ENCODE measurements at places on chromosomes 13 and 19.
A peak's percentile ranks its signal among the peaks of the same experiment; 100 is the strongest.

DNA sequence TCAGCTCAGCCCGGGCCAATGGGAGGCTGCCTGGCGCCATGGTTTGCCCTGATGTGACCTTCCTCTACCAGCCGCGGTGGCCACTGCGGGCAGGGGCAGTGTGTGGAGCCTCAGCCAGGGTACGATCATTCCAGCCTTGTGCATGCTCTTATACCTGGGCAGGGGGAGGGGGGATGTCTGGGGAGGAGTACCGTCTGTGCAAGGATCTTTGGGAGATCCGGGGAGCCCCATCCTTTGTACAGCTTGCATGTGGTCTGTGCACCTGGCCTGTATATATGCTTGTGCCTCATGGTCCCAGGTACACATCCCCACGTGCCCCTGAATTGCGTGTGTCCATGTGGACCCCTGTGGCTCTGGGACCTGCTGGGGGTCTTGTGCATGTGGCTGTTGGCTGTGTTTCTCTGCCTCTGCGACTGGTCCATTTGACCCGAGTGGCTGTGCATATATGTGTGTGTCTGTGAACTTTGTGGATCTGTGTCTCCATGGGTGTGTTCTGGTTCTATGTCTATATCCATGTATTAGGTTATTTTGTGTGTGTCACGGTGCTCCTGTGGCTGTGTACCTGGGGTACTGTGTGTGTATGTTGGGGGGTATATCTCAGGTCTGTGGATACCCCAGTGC lies 12.8 kb upstream of the NANOS3 start:
- DNase-seq: no peak

- no peak for DNase-seq
Measured at GRCh38 chr19:4916292-4917082, 7.2 kb downstream of the UHRF1 start.

DNA sequence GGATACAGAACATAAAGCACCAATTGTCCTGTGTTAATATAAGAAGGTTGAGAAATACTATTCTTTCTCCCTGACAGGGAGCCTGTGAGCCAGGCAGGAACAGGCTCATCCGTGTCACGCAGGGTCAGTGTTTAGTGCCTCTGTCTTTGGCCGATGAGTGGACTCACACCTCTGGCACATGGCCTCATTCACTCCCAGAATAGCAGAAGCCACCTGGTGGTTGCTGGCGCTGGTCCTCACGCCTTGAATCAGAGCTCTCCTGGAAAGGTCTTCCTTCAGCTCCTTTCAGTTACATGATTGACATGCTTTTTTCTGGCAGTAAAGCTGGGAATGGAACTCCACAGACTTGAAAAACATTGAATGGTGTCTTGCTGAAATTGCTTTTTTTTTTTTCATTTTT lies 28.1 kb upstream of the SIAH3 start:
- peak; percentile 72 for DNase-seq

GRCh38 chr19:31177246-31177645 lies 172.0 kb downstream of the TSHZ3 start:
- DNase-seq: no peak

DNA sequence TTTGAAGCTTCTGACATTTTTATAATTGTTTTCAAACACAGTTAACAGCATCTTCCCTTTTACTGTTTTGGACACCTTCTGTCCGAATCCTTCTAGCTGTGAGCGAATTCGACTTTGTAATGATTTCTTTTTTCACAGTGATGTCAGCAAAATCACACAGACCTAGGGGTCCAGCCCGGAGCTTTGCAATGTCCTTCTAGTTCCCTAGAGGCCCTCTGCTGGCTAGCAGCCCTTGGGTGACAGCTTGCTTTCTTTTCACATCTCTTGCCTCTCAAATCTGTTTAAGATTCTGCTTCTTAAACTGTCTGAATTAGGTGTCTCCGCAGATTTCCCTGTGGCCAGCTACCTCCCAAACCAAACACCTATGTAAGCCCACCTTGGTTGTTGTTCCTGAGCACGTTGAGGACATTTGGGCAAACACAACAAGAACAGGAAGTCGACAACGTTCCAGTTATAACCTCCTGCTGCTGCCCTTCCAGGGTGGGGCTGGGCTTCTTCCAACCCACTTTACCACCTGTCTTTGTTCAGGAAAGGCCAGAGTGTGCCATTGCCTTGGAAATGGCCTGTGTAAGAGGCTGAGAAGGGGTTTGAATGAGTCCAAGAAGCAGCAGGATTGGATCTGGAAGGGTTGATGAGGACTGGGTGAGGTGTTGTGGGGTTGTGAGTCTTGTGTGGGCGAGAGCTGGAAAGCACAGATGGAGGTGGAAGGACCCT lies 123.1 kb downstream of the ATP8A2 start:
- DNase-seq: no peak

DNA sequence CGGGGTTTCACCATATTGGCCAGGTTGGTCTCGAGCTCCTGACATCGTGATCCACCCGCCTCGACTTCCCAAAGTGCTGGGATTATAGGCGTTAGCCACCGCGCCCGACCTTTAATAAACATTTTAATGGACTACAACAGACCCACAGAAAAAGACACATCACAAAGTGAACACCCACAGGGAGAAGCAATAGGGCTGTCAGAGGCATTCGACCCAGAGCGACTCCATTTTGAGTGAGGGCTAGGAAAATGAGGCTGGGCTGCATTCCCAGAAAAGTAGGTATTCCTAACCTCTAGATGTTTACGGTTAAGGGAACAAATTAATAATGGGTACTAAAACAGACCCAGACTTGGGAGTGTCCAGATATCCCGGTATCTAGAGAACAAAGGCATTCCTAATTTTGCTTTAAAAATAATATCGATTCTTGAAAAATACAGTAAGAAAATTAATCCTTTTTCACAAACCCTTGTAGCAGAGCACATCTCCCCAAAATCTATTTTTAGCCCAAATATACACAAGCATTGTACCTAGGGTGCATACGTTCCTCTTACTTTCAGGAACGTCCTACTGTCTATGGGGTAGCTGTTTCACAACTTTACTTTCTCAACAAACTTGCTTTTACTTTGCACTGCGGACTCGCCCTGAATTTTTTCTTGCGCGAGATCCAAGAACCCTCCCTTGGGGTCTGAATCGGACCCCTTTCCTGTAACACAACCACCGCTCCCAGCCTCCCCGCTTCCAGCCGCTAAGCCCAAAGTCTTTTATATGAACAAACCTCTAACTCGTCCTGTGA lies 811 bp upstream of the ZNF8 start:
- DNase-seq: no peak

DNA sequence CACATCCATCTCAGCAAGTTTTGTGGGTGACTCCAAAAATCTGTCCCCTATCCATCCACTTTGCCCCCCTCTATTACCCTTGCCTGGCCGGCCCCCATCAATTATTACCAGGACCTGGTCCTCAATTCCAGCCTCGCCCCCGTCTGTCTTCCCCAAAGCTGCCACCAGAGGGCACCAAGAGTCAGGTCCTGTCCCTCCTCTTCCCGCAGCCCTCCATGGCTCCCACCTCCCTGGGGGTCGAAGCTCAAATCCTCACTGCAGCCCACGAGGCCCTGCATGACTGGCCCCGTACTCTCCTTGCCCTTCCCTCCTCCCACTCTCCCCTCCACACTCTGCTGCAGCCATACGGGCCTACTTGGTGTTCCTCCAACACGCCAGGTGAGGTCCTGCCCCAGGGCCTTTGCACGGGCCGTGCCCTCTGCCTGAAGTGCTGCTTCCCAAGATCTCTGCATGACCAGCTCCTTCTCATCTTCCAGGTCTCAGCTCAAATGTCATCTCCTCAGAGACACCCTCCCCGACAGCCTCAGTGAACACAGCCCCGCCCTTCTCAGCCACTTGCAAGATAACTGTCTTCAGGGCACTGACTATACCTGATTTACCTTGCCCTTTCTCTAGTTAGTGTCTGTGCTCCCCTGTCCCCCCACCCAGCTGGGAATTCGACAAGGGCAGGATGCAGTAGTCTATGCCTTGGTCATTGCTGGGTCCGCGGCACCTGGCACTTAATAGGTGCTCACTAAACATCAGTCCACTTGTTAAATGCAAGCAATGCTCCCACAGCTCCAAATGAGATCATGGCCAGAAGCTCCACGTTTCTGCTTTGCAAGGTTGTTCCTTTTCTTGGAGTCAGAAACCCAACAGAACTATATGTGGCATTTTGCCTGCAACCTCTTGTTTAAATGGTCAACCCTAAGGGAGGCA lies 16.8 kb upstream of the SEMA6B start:
- DNase-seq: peak; percentile 54

DNA sequence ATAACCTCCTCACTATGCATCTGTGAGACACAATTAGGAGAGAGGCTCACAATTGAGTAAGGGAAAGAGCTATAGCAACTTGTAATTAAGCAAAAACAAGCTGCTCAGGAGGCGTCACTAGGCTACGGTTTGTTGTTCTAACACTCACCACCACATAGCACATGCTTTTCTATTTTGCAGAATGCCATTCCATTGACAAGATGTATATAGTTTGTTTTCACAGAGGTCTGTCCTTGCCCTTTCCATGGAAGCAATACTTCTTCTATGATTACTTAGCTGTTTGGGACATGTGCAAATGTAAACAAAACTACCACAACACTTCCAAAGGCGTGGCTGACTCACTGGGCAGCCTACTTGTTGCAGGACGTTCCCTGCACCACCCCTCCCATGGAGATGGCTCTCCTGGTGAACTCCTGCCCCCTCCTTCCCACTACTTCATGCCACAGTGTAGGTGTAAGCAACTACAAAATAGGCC lies 33.9 kb upstream of the FAM216B start:
- DNase-seq: peak; percentile 95

DNA sequence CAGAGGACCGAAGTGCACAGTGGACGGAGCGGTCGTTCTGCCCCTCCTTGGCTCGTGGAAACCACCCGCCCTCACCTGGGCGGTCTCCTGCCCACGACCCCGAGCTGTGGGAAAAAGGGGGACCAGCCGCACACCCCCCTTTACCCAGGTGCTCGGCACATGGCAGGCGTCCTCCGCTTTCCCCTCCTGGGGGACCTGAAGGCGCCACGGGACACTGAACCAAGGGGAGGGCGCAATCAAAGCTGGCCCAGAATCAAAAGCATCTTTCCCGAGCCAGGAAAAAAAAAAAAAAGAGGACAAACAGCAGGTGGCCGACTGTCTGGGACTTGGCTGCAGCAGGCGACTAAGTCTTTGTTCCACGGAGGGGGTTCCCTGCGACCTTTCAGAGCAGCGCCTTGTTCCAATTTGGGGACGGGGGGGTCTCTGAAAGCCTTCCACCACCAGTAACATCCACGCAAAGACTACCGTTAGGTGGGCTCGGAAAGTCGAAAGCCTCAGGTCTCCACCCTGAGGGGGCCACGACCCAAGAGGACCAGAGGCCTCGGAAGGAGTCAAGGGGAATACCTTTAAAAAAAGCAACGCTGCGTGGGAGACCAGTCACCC lies 1.1 kb downstream of the MBD3 start:
- no peak for DNase-seq

GRCh38 chr13:99926014-99926731 lies 45.4 kb downstream of the ZIC5 start:
- no peak for DNase-seq

GRCh38 chr13:20405691-20406090 lies 120.0 kb downstream of the CRYL1 start:
- no peak for DNase-seq

- no peak for DNase-seq
Measured at GRCh38 chr13:114125589-114125988, 6.8 kb downstream of the RASA3 start.

DNA sequence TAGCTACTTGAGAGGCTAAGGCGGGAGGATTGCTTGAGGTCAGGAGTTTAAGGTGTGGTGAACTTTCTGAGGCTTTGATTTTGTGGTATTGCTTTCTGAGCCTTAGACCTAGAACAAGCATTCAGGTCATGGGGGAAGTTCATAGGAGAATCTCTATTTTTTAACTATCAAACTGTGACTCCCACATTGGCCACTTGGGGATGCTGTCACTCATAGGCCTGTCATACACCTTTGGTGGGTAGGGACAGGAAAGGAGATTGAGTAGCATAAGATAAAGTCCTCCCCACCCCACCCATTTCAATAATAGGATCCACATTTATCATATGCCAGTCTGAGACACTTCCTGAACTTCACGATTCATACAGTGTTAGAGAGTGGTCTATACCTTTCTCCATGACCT lies 41.9 kb upstream of the PSG2 start:
- no peak for DNase-seq

- DNase-seq: no peak
Measured at GRCh38 chr13:102715447-102715846, 20.6 kb upstream of the METTL21C start.

GRCh38 chr19:18674616-18675015 lies 8.9 kb upstream of the CRTC1 start:
- no peak for DNase-seq

DNA sequence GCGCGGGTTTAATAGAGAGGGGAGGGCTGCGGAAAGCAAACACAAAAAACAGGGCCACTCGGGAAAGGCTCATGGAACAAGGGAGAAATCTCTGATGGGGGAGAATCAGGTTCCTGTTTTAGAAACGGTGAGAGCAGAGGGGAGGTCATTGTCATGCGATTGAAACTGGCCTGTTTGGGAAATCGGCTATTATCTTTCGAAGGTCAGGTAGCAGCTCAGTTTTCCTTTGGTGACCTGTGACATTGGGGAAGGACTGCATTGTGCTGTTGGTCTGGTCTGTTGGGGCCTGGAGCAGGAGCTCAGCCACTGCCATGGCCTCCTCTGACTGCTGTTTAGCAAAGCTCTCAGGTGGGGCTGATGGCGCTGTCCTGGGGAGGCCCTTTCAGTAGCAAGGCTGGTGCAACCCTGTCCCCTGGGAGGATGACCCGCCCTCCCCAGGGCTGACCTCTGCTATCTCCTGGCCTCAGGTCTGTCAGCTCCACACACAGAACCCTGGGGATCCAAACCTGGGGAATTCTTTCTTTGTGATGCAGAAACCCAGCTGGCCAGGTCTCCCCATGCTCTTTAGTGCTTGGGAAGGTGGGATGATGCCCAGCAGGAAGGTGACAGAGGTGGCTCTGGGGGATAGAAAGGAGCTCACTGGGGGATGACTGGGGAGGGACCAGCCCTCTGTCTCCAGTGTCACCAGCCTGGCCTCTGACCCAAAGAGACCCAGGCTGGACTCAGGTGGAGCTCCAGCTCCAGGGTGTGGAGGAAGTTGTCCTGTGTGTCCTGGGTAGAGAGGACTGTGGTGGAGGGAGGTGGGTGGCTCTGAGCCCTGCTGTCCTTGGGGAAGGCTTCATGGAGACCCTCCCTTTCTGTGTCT lies 21.2 kb upstream of the CD177 start:
- DNase-seq: no peak
